ENCODE measurements at places on chromosomes 5 and 9.

GRCh38 chr5:78699552-78700153 is 51.1 kb upstream of the LHFPL2 start:
- DNase-seq, result no peak

DNA sequence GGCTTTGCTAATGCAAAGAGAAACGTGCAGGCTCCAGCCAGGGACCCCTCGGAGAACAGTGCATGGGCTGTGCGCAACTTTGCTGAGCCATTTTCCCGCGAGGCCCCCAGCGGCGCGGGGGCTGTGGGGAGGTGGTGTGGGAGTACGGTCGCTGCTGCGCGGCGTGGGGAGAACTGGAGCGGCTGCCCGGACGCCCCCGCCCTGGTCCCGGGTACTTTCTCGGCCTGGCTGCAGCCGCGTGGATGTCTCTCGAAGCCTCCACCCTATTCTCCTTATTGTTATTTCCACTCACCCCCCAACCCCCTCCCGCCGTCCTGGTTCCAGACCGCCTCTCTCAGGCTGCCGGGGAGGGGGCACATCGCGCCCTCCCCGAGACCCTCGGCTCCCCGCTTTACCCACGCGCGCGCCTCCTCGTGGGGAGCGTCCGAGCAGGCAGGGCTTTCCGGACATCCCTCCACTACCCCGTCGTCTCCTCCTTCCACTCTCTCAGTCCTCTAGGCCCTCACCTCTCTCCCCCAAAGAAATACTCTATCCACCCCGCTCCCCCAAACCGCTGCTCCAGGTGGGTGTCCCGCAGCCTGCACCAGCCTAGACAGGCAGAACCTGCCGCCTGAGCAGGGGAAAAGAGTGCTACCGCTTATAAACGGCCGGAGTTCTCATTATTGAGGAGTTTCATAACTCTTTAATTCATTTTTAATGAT is 68.6 kb upstream of the TBCA start:
- no peak for DNase-seq

- DNase-seq, result no peak
Measured at GRCh38 chr9:133582501-133583045, 26.6 kb downstream of the FAM163B start.

DNA sequence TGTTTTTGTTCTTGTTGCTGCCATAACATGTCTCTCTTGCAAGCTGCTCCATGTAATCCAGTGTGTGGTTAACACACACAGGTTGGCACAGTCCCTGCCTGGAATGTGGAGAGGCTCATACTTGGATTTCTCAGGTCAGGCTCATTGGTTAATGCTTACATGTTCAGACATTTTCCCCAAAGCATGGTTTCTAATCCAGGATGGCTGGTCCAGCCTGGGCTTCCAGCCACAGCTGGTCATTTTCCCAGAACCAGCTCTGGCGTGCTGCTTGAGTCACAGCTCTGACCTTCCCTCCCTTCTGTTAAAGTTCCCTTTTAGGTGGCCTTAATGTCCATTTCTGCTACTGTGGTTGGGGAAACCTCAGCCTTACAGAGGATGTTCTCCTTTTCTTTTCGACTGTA is 294.3 kb downstream of the TAF11L14 start:
- DNase-seq, result no peak

DNA sequence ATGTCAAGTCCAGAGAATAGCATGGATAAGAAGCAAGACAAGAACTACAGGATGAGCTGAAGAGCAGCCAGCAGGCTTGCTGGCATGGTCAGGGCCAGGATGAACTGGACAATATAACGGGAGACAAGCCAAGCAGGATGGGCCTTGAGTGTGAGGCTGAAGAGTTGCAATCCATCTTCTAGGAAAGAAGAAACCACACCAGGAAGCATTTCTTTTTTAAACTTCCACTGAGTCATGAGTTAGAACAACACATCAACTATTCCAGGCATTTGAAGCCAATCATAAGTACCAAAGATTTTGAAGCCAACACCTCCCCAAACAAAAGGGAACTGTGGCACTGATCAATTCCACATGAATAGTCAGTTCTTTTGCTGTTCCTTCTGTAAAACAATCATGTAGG is 27.3 kb downstream of the SLC31A2 start:
- DNase-seq, result no peak

- no peak for DNase-seq
Measured at GRCh38 chr5:38720554-38721361, 125.1 kb upstream of the OSMR start.

DNA sequence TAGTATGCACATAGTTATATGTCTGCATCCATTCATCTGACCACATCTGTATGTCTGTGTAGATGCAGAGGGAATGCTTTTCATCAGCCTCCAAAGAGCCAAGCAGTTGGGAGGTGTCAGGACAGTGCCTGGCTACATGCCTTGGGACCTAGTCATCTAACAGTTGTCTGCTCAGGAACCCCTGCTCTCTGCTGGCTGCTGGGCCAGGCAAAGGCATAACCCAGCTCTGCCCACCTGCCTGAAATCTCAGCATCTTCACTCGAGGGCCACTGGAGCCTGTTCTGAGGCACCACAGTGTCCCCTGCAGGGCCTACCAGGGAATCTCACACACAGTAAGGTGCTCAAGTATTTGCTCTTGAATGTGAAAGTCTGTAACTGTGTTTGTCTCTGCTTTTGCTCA is 3.7 kb downstream of the C9orf50 start:
- no peak for DNase-seq

DNA sequence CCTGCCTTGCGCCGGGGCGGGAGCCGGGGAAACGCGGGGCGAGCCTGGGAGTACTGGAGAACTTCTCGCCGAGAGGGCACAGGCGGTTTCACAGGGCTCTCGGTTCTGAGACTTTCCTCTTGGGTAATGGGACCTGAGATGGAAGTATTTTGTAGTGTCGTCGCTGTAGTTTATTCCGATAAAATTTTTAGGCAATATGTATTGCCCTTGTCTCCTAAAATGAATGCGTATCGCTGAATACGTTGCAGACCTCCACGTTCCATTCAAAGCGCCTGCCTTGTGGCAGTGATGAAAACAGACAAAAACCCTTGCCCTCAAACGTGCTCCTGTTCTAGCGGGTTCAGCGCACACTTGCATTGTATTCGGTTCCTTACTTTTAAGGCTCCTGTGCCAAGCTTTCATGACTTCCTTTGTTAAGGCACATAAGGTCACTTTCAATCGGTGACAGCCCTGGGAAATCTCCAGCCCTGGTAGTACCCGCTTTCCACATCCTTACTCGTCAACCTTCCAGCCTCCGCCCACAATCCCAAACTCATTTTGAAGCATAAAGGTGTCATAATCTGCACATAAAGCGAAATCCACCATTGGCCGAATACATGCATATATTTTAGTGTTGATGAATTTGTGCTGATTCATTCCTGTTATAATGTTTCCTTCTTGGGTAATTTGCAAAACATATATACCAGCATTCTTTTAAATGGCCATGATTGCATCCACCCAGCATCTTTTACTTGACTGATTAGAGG is 694 bp downstream of the RMI1 start:
- DNase-seq, result no peak

- DNase-seq, result no peak
Measured at GRCh38 chr9:93964685-93965084, 9.5 kb upstream of the BARX1 start.

GRCh38 chr5:53337827-53338226 is 142.6 kb upstream of the FST start:
- DNase-seq, result no peak

DNA sequence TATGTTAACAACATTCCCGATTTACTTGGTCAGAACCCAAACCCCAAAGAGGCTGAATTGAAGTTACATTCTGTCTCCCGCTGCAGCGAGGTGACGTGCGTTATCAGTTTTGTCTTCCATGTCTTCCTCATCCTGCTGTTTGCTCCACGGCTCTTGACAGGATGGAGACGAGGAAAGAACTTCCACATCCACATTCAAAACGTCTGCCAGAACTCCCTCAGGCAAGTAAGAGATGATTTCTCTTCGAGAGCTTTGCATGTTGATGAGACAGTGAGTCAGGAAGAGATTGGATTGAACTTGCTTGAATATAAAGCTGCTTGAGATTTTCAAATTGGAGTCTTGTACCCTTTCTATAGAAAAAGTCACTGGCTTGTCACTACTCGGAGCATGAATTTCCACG is 242.6 kb downstream of the AUH start:
- DNase-seq, result no peak

GRCh38 chr5:62259699-62260250 is 46.2 kb upstream of the KIF2A start:
- DNase-seq, result no peak

DNA sequence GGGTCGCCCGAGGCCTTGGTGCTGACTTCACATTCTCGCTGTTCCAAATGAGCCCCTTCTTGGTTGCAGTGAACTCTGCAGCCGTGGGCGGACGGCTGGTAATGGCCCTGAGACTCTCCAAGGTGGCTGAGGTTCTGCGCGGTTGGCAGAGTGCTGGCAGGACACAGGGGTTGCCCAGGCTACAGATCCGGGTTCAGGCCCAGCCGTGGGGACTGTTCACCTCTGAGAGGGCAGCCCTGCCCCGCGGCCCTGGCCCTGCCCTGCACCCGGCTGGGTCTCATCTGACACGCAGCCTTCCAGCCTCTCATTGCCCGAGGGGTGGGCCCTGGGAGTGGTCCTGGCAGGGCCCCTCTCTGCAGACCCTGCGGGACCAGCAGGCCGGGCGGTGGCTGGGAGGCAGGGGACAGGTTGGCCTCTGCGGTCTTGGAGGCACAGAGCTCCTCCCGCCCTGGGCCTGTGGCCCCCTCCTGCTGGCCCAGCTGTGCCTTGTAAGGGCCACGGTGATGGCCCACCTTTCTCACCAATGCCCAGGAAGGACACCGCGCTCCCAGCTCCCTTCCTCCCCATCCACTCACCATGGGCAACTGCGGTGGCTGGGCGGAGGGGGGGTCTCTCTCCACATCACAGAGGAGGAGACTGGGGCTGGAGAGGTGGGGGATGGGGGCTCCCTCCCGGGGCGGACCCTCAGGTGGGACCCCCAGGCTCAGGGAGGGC is 51.6 kb downstream of the AHRR start:
- no peak for DNase-seq

- no peak for DNase-seq
Measured at GRCh38 chr9:76560481-76560922, 101.5 kb downstream of the GCNT1 start.

- no peak for DNase-seq
Measured at GRCh38 chr5:157993986-157994691, 135.2 kb upstream of the CLINT1 start.

DNA sequence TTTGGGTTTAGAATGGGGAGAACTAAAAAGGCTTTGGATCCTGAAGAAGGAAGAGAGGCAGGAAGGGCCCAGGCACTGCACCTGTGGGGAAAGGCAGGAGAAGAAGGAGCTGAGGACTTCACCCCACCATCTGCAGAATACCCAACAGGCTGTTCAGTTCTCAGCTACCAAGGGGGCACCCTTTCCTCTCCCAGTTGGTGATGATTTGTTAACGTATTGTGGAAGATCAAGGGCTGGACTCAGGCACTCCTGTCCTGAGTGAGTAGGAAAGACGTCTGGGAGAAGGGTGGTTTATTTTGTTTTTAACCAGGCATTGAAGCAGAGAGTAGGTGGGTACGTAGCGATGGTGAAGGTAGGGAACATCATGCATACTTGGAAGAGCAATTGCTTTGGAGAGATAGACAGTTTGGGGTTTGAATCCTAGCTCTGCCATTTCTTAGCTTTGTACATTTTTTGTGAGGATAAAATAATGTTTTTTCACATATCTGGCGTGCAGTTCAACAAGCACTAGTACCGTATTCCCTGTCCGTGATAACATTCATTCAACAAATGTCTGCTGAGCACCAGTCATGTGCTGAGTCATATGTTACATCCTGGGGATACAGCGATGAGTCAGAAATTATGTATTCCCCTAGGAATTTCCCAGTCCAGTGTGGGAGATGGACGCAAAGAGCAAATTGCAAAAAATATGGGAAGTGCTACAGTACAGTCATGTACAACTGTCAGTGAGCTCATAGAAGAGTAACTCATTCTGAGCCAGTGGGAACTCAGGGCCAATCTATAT is 2.1 kb downstream of the MSANTD3 start:
- no peak for DNase-seq

DNA sequence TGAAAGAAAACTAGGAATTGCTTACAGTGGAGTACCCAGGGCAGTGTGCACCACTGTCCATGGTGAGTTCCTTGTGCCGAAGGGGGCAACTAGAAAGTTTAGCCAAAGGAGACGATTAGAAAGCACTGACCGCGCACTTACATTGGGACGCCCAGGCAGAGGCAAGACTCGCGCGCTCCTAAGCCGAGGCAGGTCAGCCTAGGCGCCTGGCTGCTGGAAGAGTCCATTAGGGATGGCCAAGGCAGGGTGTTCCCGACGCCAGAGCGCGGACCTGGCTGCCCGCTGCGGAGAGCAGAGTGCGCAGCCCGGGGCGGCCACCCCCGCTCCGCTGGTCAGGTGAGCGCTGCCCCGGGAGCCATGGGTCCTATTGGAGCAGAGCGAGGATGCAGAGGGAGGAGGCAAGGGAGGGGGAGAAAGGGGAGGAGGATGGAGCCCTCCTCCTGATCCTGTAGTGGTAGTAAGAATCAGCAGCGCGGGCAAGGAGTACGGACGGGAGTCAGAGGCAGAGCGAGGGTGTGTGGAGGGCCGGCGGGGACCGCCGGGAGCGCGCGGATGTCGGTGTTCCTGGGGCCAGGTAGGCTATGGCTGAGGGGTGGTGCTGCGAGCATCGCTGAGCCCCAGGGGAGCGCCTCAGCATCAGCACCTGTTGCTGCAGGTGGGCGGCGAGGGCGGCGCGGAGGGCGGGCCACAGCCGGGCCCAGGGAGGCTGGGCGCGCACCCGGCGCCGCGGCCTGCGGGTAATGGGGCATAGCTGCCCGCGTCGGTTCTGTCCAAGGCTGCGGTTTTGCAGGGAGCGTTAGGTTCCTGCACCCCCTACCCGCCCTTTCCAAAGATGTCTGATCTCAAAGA is at the start of gene ADGRV1:
Gene ADGRV1, plus strand, starts transcription at position 454 of the 849 bp plus-strand sequence. Its CDS starts 99 bp downstream, at position 553.
- DNase-seq, result peak; percentile 72

DNA sequence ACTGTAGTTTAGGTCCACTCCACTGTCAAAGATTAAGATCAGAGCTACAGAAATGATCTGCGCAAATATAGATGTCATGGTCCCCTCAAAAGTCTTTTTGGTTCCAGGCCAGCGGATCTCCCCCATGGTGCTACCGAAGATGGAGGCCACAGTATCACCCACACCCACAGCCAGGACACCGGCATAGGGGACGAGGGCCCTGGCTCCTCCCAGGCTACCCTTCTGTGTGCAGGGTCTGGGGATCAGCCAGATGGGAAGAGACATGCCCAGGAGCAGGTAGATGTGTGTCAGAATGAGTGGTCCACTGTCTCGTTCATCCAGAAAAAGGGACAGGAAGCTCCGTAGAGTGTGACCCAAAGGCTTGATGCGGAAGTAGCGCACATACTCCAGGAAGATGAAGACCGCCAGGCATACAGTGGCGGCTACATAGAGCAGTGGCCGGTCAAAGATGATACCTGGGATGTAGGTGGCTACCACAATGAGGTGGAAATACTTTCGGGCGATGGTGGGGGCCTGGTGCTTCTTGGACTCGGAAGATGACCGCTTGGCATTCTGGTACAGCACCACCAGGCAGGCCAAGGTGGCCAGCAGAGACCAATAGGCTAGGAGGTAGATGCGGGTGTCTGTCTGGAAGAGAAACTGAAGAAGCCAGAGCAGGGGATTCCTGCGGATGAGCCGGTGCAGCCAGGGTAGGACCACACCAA is 1.5 kb downstream of the DOLK start:
- DNase-seq, result no peak

Measured in NCI-H2107 (cell line).